ENCODE measurements at places on chromosomes 7 and 10.

GRCh38 chr7:143375298-143376034 is 5.7 kb upstream of the ZYX start:
- no peak for DNase-seq

DNA sequence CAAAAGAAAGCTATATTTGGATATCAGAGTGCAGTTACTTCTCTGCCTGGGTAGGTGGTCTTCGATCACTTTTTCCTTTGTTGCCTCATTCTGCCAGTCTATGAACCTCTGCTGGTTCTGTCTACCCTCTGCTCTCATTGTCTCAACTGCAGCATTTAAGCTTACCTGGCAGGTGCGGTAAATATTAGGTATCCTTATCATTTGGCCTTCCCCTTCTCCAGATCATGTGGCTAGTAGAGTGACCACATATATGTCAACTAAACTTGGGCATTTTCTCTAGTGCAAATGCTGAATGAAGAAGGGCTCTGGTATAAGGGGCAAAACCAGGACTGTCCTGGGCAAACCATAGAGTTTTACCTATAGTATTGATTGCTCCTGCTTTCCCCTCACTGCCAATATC is 180.8 kb downstream of the MDFIC start:
- DNase-seq: no peak

DNA sequence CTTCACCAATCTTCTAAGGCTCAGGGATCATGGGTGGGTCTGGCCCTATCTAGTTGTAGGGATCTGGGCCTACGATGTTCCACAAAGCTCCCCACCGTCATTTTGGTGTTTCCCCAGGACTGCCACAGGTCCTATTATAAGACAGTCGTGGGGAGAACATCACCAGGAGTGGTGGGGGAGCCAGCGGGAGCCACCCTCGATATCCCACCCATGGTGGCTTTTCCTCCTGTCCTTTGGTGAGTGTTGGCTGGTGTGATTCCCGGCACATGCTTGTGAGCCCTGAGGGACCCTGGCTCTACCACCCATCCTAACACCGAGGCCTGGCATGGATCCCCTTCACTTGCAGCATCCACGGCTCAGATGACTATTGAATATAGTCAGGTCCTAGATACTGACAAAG is 247.4 kb downstream of the ACTR3B start:
- no peak for DNase-seq

- DNase-seq: no peak
Observed at GRCh38 chr7:30323006-30323355, 38.6 kb downstream of the ZNRF2 start.

GRCh38 chr10:36096576-36096975 is 454.5 kb upstream of the FZD8 start:
- DNase-seq: no peak

GRCh38 chr7:140197218-140197890 is 20.6 kb upstream of the KDM7A start:
- DNase-seq: no peak

- DNase-seq: no peak
Observed at GRCh38 chr10:31897506-31897905, 31.1 kb downstream of the ARHGAP12 start.

DNA sequence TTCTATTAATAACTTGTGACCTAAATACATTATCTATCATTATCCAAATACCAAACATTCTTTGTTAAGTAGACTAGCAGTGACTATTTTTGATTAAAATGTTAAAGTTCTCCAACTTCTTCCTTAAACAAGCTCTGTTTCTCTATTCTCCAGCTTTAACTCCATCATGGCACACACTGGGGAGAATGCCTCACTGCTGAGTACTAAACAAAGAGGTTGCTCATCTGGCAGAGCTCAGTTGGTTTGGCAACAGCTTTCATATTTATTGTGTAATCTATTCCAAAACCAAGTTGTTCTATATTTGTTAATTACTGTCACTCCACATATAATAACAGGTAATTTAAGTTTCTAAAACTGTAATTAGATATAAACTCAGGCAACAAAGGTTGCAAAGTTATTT is 89.6 kb downstream of the USP6NL start:
- DNase-seq: no peak

DNA sequence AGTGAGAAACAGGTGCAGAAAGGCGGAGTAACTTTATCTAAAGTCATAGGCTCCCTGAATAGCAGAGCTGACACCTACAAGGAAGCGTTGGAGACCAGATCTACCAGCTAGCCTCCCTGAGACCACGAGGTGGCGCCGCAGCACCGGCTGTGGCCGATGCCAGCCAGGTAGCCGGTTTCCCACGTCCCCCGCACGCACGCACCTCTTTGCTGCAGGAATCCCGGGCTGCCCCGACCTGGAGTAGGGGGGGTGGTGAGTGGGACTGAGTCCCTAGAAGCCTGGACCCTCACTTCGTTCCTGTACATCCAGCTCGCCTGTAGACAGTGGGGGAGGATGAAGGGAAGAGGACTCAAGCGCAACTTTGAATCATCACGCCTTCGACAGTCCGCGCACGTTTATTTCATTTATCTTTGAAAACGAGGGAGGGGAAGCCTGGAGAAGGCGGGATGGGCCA is 3.7 kb downstream of the ELOVL3 start:
- DNase-seq: peak; percentile 87

- DNase-seq: no peak
Observed at GRCh38 chr10:85598646-85599045, 767.9 kb downstream of the GRID1 start.

GRCh38 chr7:74134117-74134620 is 40.0 kb upstream of the EIF4H start:
- no peak for DNase-seq

GRCh38 chr10:11265484-11265883 is 247.8 kb downstream of the CELF2 start:
- DNase-seq: no peak

DNA sequence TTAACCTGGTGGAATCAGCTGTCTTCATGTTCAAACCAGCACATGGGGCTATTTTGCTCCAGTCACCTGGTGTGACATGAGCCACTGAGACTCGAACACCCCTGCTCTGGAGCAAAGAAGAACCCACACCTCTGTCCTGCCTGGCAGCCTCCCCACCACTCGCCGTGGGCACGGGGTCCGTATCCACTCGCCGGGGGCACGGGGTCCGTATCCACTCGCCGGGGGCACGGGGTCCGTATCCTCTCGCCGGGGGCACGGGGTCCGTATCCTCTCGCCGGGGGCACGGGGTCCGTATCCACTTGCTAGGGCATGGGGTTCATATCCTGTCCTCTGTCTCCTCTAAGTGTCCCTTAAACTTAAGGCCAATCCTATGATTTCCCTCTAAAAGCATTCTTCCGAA is 558.7 kb downstream of the PTPRN2 start:
- no peak for DNase-seq

DNA sequence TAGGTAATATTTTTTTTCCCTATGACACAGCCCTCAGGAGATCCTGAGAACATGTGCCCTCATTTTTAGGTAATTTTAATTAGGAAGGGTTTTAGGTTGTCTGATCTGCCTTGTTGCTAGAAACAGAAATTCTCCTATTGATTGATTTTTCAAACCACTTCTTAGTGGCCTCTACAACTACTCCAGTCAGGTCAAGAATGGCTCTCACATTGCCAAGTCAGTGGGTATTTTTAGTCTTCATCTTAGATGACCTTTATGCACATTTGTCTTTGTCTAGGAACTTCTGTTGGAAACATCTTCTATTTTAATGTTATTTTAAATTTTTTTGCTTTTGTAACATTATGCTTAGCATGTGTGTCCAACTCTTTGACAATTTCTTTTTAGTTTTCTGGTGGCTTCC is 162.3 kb downstream of the MLLT10 start:
- no peak for DNase-seq

GRCh38 chr10:113060201-113061053 is 110.4 kb downstream of the TCF7L2 start:
- no peak for DNase-seq

- DNase-seq: no peak
Observed at GRCh38 chr7:57638666-57639065, 188.7 kb downstream of the ZNF716 start.

- no peak for DNase-seq
Observed at GRCh38 chr7:150401861-150402631, 22.9 kb downstream of the ZNF775 start.

DNA sequence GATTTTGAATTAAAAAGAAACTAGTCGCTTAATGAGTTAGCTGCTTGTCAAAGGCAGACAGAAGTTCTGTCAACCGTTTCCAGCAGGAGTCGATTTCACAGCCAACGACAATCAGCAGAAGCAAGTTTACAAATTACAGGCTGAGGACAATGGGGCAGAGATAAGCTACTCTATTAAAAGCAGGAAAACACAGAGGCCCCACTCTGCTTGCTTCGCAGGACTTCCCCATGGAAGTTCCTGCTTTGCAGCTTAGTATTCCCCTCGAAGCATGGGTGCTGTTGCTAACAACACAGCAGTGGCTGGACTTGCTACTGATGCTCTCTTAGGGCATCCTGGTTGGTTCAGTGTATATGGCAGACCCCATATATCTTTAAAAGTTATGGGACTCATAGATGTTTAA is 50.8 kb upstream of the KLF6 start:
- DNase-seq: no peak

DNA sequence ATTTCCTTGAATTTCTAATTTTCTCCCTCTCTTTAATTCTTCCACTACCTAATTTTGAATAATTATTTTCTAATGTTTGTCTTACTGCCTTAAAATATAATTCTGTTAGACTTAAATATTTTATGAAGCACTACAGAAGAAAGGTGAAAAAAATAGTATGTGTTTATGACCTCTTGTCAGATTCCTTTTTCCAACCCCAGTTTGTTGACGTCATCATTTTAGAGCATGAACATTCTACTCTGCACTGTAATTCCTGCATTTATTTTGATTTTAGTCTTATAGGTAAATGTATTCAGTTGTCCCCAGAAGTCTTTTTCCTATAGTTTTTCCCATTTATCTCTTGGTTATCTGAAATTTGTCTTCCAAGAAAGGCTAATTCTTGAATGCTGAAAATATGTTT is 468.1 kb downstream of the SORCS3 start:
- no peak for DNase-seq

DNA sequence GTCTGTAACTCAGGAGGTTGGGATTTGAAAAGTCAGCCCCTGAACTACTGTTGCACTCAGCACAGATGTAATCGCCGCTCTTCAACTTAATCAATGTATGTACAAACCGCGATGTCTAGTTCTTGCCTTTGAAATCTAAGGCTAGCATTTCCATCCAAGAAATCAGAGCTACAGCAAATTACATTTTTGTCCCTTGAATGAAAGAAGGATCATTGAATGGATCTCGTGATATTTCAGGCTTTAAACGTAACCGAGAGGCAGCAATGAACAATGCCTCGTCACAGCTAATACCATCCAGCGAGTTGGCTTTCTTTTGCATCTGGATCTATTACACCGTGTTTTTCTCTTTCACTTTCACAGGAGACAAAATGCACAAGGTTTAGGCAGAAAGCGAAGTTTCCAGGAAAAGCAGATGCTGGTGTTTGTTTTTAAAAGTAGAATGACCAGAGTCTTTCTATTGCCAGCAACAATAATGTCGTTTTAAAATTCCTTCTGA is 5.5 kb downstream of the SKIDA1 start:
- peak; percentile 16 for DNase-seq

DNA sequence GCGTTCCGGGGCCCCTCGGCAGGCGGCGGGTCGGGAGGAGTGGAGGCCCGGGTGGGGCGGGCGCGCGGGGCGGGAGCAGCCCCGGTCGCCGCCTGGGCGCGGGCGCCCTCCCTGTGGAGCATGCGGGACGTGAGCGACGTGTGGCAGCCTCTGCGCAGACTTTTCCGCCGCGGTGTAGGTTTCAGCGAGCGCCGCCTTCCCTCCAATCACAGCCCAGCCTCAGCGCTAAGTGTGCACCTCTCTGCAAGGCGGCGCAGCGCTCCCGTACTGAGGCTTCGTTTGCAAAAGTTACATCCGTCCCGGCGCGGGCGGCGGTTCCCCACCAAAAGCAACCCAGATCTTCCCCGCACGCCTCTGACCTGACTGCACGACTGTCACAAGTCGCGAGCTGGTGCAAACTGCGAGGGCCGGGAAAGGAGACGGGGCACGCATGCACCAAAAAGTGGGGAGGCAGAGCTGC is 1.2 kb upstream of the PFKFB3 start:
- peak; percentile 43 for DNase-seq

DNA sequence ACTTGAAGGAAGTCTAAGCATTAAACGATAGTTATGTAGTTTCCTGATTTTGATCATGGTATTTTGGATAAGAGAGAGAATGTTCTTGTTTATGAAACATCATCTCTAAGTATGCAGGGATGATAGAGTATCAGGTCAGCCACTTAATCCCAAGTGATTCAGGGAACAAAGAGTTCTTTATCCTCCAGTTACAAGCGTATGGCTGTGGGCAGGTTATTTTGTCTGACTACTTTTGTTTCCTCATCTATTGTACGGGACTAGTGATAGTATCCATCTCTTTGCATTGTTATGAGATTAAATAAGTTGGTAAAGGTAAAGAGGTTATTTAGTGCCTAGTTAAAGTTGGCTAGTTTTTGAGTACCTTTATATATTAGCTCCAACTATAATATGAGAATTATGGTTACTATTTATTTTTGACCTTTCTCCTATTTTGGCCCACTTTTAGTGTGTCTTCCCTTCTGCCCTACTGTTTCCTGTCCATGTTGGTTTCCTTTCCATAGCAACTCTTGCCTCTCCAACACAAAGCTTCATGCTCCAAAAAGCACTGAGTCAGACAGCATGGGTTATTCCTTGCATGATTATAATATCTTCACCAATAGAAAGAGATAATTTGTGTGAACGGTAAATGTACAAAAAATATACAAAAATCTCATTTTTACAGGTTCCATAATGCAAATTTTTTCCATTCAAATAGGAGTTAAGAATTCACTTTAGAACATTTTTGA is 65.4 kb downstream of the SP8 start:
- DNase-seq: no peak

- no peak for DNase-seq
Observed at GRCh38 chr10:112448888-112449287, 1.9 kb downstream of the VTI1A start.

DNA sequence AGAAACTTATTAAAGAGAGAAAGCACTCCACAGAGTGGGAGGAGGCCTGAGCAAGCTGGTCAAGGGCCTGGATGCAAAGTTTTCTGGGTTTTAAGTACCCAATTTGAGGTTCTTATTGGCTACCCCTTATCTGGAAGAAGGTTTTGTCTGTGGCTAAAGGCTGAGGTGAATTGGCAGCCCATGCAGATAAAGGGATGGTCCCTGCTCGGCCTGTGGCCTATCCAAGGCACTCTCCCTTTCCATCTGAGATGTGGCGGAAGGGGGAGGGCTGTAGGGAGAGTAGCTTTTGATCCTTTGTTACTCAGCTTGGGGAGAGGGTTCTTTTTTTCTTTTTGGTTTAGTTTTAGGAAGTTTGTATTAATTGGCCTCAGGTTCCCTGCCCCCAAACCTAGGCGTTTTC is 465.1 kb downstream of the ATRNL1 start:
- DNase-seq: no peak

All from memory B cell (primary cell).